ENCODE measurements at places on chromosomes 2 and 18. TPM values are rescaled to one million over a fixed set of nuclear protein-coding genes. Genes with fewer than 3 reads are reported as not detected.

DNA sequence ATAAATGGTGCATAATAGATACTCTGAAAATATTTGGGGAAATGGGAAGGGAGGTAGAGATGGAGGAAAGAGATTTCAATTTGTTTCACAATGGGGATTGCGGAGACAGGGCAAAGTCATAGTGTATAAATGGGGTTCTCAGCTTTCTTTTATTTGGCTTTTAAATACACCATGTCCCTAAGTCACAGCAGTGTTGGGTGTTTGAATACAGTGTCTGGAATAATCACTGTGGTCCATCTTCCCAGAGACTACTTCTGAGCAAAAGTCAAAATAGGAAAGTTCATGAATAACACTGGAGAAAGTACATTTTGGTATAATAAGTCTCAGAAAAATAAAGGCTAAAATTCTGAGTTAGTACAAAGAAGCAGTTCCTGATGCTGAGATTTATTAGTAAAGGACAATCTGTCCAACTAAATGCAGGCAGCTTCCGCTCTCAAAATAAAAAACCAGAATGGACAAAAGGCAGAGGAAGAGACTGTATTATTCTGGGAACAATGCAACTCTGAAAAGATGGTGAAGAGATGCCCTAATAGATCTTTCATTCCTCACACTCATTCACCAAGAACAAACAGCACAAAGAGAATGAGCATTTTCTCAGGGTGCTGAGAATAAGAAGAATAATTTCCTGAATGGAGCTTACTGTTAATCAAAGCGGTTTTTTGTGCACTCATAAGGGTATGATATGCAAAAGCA is 295.4 kb upstream of the PIK3C3 start:
- H3K27me3 ChIP-seq, result no peaks in the 10 kb centered on the region
- H3K4me1 ChIP-seq, result no peaks in the 10 kb centered on the region
- no peak for DNase-seq
- H3K4me3 ChIP-seq, result no peak overlapping the region
- H3K36me3 ChIP-seq, result no peaks in the 10 kb centered on the region

- no peak overlapping the region for H3K27ac ChIP-seq
- H3K4me3 ChIP-seq, result no peak overlapping the region
- no peaks in the 10 kb centered on the region for H3K27me3 ChIP-seq
- H3K36me3 ChIP-seq, result no peaks in the 10 kb centered on the region
Measured at GRCh38 chr2:69191634-69192033, 178.7 kb downstream of the ANTXR1 start.

Gene TGIF1
- total RNA-seq, result 48.4 TPM

Gene CYRIA
- 24.2 TPM for total RNA-seq

Gene CPO
- not detected for total RNA-seq

Gene ACMSD
- total RNA-seq, result not detected

Gene TEX44
- not detected for total RNA-seq

Gene CFAP221
- total RNA-seq, result 26.3 TPM

Gene TDRD15
- not detected for total RNA-seq

Gene ALLC
- total RNA-seq, result not detected

Data from upper lobe of right lung (tissue), 1 donor.